Cardiac septum (tissue), 1 donor: ENCODE measurements at places on chromosomes 7 and 10.

- no peak for DNase-seq
Observed at GRCh38 chr7:95951997-95952795, 179.8 kb downstream of the DYNC1I1 start.

DNA sequence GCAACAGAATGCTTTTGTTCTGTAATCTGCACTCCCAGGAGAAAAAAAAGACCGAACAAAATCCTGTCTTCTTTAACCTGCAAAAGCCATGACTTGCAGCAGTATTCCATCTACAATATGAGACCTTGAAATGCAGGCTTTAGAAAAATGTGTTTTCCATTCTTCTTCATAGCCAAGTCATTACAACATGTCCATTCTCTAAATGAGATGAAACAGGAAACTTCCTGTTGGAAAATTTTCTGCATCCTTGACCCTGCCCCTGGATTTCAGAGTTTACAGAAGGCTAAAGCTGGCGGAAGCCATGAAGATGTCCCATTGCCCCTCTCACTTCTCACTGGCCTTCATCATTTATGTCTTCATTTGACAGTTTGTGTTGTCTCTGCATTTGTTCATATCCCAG lies 546.4 kb downstream of the TNS3 start:
- DNase-seq: no peak

DNA sequence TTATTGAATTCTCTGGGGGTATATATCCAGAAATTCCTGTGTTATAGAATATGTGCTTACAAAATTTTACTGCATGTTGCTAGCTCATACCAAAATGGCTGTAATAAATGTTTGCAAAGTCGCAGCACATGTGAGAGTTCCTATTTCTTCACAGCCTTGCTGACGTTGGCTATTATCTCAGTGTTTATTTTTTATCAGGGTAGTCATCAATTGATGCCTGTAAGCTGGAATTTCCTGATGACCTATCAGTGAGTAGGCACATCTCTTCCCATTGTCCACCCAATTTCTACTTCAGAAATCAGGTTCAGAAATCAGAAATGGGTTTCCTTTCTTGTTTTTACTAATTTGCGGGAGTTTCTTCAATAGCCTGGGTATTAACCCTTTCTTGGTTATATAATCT lies 268.1 kb upstream of the FZD8 start:
- no peak for DNase-seq

DNA sequence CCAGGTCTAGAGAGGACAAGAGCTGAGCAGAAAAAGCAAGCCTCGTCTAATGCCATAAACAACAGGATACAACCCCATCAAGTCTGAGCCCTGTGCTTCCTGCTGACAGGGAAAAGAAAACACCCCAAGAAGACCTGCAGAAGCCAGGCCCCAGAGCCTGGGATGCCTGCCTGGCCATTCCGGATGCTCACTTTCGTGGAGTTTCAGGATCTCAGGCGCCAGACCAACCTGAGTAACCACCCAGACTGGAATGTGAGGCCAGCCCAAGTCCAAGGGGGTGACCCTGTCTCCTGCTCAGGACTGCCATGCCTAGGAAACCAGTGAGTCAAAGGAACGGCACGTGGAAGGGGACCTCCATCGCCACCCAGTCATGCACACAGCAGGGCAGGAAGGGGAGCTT lies 74.3 kb downstream of the PLXNA4 start:
- no peak for DNase-seq

DNA sequence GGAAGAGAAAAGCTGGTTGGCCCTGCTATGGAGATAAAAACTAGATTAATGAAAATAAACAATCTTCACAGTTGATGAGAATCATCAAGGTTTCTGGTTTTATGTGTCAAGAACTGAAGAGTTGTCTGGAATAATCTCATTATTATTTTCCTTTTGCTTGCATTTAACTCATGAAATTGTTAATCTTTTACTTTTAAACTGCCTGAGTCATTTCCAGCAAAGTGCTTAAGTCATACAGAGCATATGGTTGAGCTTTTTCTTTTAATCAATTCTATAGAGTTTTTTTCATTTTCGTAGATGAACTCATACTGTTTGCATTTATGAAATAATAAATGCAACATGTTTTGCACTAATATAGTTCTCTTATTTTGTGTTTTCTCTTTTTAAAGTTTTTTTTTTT lies 747.9 kb downstream of the NXPH1 start:
- no peak for DNase-seq
